NCI-H1436 (cell line): ENCODE measurements at places on chromosomes 6 and 20.

GRCh38 chr20:10919396-10920140 lies 245.8 kb upstream of the JAG1 start:
- no peak for DNase-seq

DNA sequence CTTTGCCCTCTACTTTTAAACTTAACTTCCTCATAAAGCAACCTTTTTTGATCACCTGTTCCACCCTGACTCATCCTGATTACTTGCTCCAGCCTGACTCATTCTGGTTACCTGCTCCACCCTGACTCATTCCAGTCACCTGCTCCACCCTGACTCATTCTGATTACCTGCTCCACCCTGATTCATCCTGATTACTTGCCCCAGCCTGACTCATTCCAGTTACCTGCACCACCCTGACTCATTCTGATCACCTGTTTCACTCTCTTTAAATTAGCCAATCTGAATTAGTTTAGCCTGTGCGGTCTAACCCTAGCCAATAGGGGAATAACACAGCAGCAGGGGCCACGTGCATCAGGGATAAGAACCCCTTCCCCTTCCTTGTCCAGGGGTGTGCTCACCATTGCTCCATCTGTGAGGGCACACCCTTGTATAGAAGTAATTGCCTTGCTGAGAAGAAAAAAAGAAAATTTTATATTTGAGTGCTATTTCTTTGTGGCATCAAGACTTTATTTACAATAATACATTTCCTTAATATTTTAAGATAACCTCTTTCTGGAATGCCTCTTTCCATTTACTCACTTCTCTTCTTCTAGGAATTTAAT lies 17.9 kb downstream of the HLA-G start:
- DNase-seq, result no peak

DNA sequence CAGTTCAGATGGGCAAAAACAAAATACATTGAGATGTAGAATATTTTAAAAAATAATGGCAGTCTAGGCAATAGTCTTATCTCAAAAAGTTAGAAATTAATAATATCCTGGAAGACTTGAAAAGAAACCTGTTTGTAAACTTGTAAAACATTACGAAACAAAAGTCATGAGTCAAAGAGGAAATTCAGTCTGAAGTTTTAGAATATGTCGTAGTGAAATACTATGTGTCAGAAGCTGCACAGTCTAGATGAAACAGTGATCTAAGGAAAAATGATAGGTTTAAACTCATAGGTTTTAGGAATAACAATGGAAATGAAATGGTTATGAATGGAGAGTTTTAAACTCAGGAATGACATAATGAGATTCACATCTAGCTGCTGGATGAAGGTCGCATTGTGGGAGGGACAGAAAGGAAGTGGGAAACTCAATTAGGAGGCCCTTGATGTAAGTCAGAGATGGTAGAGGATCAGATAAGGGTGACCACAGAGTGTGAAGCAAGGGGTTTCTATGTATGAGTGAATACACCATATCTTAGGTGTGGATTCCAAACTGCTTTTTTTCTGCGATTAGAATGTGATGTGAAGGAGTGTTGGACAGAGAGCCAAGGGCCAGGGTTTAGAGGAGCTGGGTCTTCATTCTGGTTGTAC lies 2.8 kb downstream of the SNRPB2 start:
- DNase-seq, result no peak

DNA sequence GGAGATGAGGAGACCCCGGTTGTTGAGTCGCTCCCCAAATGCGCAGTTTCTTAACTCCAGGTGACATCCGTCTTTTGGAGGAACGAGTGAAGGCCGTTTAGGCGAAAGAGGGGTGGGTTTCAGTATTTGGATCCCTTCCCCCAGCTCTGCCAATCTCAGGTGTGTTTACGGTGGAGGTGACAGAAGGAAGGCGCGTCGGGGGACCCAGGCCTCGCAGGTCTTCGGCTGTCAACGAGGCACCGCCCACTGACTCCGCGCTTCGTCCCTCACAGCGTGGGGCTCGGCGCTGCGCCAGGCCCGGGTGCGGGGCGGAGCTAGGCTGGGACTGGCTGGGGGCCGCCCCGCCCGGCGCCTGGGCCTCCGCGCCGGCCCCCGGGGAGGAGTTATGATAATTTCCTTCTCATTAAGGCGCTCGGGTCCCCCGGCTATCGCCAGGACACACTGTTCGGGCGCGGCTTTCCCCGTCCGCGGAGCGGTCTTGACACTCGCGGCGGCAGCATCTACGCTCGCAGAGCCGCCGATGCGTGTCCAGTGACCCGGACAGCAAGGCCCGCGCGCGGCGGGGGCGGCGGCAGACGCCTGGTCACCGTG lies at the start of gene TFAP2C:
Gene TFAP2C (plus strand): TSS at position 434 of the 591 bp plus-strand sequence. CDS start 239 bp downstream, outside the sequence.
- DNase-seq, result no peak

DNA sequence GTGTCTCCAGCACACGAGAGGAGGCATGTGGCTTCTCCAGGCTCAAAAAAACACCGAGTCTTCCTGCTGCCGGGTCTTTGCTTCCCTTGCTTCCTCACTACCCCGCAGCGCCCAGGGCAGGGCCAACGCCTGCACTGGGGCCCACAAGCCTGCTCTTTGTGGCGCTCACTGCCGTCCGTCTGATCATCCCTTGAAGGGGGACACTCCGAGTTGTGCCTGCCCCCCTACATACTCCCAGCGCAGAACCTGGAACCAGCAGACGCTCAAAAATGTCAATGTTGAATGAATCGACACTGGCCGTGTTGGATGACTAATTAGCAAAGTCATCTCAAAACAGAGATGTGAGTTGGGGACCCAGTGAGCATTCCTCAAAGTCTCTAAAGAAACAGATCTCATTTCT lies 8.1 kb upstream of the ARFGAP1 start:
- DNase-seq, result no peak

DNA sequence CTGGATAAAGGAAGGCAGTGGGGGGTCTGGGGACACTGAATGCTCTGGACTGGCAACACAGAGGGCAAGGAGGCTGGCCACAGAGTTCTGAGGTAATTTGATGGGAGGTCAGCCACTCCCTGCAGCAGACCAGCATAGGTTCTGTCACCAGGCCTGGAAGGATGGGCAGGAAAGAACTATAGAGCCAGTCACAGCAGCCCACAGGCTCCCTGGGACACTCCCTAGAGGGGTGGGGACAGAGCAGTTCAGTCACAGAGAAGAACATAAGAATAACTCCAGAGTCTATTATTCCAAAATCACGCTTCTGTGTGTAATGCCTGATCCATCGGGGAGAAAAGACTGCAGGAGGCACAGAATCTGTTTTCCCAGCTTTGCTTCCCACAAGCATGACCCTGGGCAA lies 19.6 kb downstream of the DYNLRB1 start:
- no peak for DNase-seq

DNA sequence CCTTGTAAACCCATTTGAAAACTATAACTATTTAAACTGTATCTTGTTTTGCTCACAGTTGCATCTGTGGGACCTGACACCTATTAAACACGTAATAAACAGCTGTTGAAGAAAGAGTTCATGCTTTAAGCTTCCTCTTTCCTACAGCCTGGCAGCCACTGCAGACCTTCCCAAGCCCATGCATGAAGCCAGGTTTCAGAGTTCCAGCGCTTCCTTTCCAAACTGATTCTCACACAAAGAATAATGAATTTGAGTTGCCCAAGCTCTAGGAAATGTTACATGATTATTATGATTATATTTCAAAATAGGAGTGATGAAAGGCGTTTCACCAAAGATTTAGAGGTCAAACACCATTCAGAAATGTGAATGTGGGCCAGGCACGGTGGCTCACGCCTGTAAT lies 3.7 kb downstream of the AGPAT4 start:
- DNase-seq, result no peak

DNA sequence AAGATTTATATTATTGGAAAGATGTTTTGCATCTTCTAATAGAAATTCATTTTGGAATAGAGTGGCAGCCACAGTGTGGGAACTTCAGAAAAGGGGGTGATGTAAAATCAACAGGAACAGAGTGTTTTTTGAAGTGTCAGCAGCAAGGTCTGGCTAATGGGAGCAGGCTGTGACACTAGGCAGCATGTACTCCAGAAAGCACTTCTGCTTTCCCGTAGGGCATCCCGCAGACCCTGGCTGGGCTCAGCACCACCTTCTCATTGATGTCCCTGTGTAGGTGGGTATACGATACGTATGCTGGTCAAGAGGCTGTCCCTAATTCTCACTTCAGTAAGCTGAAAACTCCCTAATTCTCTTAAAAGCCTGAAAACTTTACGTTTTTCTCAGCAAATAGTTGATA lies 74.7 kb downstream of the EYA4 start:
- no peak for DNase-seq

DNA sequence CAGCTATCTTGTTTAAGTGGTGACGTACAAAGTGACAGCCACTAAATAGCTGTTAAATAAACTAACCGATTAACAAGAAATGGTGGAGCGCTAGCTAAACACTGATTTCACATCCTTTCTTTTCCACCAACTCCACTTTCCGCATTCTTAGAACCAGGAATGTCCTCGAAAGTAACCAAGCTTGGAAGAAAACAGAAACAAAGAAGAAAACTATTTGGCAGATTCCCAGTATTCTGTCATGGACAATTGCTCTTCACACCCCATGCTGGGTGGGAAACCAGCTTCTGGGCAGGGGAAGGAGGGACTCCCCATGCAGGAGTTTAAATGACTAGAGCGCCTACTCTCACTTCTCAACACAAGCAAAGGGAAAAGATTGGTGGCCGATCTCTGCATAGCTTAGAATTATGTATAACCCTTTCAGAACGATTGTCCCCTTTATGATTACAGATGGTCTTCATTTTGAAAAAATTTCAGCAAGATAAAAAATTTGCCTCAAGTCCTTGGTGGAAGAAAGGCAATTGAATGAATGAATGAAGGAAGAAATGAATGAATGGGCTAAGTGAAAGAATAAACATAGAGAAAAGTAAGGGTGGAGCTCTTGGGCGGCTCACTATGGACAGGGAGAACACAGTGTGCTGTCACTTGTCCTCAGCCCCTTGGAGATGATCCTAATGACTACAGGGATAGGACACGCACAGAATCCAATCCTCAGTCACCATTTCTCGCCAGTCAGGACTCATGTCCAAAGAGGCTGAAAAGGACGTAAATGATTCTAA lies 148.7 kb upstream of the NEDD9 start:
- no peak for DNase-seq

- DNase-seq, result no peak
Measured at GRCh38 chr6:143882401-143882930, 18.2 kb downstream of the ZC2HC1B start.

DNA sequence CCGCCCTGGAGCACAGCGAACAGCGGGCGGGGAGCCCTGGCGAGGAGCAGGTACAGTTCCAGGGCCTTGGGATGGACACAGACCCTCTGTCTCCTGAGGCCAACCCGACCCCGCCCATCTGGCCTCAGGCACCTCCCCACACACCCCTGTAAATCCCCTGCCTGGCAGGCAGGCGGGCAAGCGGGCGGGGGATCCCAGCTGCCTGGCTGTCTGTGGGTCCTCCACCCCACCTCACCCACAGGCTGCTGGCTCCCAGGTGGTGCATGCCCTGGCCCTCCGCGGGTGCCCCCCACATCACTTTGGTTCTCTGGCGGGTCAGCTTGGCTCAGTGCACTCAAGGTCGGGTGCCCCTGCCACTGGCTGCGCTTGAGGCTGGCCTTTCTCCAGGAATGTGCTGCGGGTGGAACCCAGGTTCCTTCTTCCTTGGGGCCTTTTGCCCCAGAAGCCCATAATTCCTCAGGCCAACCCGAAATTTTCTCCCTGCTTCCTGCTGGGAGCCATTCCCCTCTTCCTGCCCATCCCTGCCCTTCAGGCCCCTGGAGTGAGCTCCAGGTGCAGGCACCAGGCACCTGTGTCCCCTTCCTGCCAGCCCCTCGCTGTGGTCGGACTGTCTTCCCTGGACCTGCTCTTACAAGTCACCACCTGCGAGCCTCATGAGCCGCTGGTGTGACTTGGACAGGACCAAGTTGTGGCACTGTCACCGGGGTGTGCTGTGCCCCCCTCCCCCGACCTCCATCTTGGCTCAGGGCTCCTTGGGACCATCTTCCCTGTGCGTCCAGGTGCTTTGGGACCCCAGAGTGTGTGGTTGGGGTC lies 5.3 kb upstream of the TNFRSF6B start:
- DNase-seq, result no peak

DNA sequence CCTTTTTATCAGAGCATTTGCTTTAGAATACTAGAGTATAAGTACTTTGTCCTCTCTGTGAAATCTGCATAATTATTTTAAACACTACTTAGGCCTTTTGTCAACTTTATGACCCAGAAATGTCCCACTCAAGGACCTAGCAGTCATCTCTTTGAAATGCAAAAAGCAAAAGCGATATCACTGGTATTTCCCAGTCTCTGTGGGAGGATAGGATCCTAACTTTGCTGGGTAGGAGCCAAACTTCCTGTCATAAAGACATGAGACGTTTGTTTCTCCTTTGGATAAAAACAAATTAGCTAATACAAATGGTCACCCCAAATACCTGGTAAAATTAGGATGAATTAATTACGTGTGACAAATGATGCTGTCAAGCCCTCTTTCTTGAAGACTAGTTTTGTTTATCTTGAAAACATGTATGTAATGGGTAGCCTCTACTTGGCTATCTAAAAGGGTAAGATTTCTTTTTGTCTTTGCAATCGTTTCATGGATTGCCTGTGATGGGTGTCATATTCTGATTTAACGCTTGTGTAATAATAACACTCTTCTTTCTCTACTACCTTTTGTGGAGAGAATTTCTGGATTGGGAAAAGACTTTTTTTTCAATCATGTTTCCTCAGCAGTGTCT lies 36.2 kb downstream of the DCDC2 start:
- DNase-seq, result no peak

GRCh38 chr6:2008383-2008976 lies 236.9 kb downstream of the GMDS start:
- no peak for DNase-seq

GRCh38 chr6:109491207-109491938 lies 8.4 kb upstream of the ZBTB24 start:
- no peak for DNase-seq

- DNase-seq, result no peak
Measured at GRCh38 chr6:75233092-75233615, 10.4 kb downstream of the COX7A2 start.

- DNase-seq, result no peak
Measured at GRCh38 chr6:76587271-76587670, 514.8 kb upstream of the IMPG1 start.

DNA sequence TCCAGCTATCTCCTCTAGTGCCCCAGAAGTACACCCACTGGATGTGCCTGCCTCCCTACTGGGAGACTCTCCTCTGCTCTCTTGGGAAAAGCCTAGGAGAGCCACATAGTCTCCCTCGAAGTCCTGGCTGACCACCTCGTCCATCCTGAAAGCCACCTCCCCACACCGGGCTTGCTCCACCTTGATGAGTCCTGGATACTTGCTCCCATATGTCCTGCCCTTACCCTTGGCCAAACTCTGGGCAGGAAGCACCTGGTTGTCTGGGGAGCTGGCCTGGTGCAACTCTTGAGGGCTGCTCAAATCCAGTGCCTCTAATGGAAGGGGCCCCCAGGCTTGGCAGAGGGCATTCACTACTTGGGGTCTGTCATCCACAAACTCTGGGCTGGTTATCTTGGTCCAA lies 19.3 kb downstream of the KIAA1755 start:
- DNase-seq, result no peak
